ENCODE measurements at places on chromosomes 12 and 14.

- DNase-seq, result no peak
Observed at GRCh38 chr12:89831310-89832095, 122.9 kb upstream of the ATP2B1 start.

DNA sequence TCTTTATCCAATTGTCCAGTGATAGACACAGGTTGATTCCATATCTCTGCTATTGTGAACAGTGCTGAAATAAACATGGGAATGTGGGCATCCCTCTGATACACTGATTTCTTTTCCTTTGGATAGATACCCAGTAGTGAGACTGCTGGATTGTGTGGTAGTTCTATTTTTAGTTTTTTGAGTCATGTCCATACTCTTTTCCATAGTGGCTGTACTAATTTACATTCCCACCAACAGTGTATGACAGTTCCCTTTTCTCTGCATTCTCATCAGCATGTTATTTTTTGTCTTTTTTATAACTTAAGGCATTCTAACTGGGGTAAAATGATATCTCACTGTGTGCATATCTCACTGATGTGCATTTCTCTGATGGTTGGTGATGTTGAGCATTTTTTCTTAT lies 24.8 kb upstream of the VASH1 start:
- no peak for DNase-seq

- no peak for DNase-seq
Observed at GRCh38 chr12:26346736-26347135, 151.4 kb downstream of the SSPN start.

DNA sequence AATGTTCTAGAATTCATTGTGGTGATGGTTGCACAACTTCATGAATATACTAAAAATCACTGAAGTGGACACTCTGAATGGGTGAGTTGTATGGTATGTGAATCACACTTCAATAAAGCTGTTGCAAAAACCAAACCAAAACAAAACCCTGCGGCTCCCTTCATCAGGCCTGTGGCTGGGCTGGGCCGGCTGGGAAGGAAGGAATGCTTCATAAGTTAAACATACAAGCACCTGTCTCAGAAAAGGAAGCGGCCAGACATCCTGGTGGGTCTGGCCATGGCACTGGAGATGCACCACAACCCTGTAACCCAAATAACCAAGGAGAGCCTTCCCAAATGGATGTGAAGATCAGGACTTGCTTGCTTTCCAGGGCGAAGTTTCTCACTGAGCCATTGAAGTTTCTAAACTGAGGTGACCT lies 34.9 kb downstream of the TTC7B start:
- no peak for DNase-seq

DNA sequence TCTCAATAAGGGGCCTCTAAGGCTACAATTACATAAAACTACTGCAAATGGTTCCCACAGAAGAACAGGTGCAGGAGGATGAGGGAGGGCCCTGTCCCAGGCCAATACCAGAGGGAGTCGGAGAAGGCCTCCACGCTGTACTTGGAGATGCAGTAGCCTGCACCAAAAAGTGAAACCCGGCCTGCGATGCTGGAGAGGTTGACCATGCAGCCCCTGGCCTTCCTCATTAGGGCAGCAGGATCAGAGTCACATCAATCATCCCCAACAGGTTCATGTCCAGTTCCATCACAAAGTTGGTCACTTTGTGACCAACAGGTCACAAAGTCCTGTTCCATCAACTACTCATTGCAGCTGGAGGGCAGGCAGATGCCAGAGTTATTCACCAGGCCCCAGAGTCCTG lies 23.0 kb downstream of the ZBTB39 start:
- DNase-seq, result no peak

DNA sequence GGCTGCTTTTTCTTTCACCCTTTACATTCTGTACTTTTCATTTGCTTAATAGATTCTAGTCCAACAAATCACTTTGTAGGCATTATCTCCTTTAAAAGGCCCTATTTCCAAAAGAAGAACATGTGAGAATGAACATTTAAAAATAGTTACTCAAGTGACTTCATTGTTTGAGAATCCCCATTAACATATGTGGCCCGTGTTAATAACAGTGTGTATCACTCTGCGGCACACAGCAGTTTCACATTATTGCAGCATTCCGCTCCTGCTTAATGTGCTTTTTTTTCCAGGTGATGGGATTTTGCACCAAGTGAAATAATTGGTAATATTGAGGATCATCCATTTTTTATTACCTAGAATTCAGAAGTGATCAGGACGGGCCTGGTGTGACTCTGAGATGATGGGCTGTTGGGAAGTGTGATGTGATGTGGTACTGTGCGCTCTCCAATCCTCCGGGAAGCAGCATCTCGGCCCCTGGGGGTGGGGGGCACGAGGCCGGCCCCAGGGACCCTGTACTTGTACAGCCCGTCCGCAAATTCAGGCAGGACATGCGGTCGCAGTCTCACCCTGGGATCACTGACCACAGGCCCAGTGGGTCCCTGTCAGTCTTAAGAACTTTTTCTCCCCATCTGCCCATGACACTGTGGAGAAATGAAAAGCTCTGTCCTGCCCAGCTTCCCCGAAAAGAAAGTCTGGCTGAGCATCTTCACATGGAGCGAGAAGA lies 32.9 kb downstream of the SLC15A4 start:
- DNase-seq, result no peak

DNA sequence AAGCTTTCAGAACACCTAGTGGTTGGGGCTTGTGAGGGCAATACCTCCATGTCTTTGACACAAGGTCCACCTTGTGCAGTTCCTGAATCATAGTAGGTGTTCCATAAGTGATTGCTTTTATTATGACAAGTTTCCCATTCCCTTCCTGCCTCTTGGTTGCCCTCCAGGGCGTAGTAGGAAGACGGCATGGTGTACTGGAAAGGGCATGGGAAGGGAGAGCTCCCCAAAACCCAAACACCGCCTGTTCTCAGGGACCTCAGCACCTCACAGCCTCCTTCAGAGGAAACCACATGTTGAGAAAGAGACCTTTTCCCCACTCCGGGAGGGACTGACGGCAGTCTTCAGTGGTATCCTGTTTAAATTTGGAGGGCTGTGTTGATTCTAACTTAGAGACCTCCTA lies 21.1 kb downstream of the EVL start:
- no peak for DNase-seq

GRCh38 chr14:72462056-72462455 lies 431.8 kb downstream of the DPF3 start:
- DNase-seq, result no peak

DNA sequence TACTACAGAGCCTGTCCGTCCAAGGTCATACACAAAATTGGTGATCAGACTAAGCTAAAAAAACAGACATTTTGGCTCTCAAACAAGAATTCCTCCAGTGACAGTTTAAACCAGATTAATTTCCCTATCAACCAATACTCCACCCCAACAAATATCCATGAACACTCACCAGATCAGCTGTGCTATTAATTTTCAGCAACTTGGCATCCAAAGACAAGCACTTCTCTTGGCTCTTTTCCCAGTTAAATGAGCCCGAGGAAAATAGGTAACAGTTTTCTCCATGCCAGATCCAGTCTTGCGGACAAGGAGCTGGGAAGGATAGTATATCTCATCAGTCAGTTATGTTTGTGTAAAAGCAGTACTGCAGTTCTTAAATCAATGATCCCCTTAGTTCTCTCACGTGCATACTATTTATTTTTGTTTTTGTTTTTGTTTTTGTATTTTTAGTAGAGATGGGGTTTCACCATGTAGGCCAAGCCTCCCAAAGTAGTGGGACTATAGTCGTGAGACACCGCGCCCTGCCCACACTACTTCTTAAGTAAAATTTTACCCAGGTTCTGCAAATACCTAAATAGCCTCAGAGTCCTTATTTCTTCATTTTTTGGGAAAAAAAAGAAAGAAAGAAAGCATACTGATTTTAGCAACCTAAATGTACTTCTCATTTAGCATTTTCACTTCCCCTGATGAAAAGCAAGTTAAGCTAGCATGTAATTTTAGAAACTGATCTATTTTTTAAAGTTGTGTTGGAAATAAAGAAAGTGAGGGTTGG lies 11.1 kb downstream of the OLR1 start:
- no peak for DNase-seq

GRCh38 chr12:114625294-114625851 lies 58.6 kb downstream of the TBX3 start:
- DNase-seq, result peak; percentile 17

- DNase-seq, result no peak
Observed at GRCh38 chr12:44774815-44775411, 101.2 kb downstream of the NELL2 start.

- no peak for DNase-seq
Observed at GRCh38 chr14:56297449-56297848, 179.2 kb downstream of the PELI2 start.

DNA sequence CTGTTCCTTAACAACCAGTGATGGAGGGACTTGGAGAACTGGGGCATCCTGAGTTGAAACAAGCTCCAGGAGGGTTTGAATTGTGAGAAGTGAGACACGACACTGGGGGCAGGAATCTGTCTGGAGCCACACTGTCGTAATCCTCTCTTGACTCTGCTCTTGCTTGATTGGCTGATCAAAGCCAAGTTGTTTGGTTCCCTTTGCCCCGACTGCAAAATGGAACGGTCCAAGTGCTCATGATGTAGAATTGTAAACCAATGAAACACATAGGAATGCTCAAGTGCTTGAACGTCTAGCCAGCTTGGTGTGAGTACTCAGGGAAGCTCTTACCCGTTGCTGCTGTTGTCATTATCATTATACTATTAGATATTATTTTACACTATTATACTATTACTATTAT lies 98.1 kb downstream of the TMEM132C start:
- no peak for DNase-seq

DNA sequence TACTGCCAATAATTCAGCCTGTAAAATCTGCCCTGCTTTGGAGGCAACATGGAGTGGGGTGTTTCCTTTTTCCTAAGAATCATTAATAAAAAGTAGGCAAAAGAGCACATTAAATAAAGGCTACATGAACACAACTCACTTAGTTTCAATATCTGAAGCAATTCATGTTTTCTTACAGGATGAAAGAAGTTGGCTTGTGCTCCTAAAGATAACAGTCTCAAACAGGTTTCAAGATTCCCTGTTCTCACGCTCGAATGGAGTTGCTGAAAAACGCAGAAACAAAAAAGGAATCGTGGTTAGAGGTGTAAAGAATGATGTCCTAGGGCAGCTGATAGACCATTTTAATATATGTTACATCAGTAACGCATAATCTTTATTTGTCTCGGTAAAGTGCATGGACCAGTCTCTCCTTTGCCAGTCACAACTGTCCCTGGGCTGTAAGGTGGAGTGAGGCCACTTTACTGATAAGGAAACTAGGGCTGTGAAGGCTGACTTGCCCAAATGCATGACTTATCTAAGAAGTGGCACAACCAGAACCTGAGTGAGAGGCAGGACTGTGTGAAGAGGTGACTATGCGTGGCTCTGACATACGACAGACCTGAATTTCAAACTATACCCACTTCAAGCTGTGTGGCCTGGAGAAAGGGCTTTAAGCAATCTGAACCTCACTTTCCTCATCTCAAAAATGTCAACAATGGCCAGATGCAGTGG lies 12.6 kb downstream of the GIT2 start:
- no peak for DNase-seq

DNA sequence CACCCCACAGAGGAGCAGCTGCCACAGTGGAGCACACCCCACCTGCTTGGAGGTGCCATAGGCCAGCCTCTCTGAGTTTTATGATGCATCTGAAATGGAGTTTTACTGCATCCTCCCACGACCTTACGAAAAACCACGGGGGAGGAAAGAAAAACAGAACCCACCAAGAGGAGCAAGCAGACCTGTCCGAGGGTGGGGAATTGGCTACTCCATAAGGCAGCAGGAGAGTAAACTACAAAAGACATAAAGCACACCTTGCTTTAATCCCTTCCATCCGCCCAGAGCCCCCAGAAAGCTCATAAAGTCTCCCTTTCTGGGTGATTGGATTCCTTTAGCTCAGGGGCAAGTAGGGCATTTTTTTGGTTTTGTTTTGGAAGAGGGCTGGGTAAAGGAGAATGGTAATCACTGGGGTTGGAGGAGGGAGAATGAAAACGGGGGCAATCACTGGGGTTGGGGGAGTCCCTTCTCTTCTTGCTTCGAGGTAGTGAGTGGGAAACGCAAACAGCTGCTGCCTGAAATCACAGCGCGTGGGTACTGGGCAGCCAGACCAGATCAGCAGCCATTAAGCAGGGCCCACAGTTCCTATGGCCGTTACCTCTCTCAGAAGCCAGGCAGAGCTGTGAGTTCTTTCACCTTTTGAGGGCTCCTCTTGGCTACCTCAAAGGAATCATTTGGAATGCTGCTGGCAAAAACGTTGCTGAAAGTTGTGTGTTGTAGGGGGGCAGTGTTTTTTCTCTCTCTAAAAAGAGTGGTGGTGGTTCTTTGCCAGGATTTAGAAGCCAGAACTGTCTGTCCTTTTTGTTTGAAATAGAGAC lies 433.6 kb downstream of the ZFP36L1 start:
- DNase-seq, result peak; percentile 72

- DNase-seq, result no peak
Observed at GRCh38 chr12:53258541-53259539, 9.3 kb upstream of the ESPL1 start.

- DNase-seq, result no peak
Observed at GRCh38 chr12:81440001-81440400, 319.1 kb downstream of the PPFIA2 start.

- no peak for DNase-seq
Observed at GRCh38 chr12:120687578-120688289, 785 bp downstream of the MLEC start.

- DNase-seq, result no peak
Observed at GRCh38 chr12:26712892-26713291, 120.1 kb downstream of the ITPR2 start.

DNA sequence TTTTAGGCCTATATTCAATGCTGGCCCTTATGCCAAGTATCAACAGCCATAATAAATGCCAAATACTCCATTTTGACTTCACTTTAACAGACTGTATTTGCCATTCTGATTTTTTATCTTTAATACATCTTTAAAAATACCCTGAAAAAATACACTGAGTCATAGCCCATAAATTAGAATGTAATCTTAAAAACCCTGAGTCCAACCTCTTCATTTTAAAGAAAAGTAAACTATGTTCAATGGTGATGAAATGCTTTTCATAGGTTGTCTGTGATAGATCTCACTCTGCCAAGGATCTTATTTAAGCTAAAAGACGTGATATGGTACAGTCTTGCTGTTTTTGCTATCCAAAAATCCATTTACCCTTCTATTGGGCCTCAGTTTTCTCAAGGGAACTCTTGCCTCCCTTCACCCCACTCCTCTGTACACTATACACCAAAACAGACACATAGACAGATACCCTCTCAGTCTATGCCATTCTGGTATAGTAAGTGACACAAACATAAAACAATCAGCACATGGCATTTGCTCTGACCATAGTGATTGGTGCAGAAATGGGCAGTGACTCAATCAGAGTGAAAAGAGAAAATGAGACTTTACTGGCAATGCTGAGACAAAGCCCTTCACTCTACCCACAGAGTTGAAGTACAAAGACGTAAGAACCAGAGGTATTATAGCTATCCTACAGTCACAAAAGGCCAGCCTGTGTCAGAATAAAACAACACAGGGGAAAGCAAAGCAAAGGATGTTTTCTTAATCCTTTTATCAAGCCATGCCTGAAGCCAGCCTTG lies 49.1 kb downstream of the BTG1 start:
- DNase-seq, result no peak

GRCh38 chr12:54504550-54504949 lies 7.0 kb downstream of the NCKAP1L start:
- no peak for DNase-seq

GRCh38 chr12:109586385-109587296 lies 13.0 kb downstream of the MVK start:
- DNase-seq, result no peak

All from renal pelvis (tissue), 12 donors.